ENCODE measurements at places on chromosomes 6 and 20. TPM values are rescaled to one million over a fixed set of nuclear protein-coding genes. Genes with fewer than 3 reads are reported as not detected.

GRCh38 chr20:6886065-6886729 lies 118.7 kb downstream of the BMP2 start:
- no peak overlapping the region for H3K4me3 ChIP-seq
- no peak for DNase-seq
- H3K36me3 ChIP-seq, result no peaks in the 10 kb centered on the region
- H3K27ac ChIP-seq, result no peak overlapping the region
- no peaks in the 10 kb centered on the region for H3K27me3 ChIP-seq

DNA sequence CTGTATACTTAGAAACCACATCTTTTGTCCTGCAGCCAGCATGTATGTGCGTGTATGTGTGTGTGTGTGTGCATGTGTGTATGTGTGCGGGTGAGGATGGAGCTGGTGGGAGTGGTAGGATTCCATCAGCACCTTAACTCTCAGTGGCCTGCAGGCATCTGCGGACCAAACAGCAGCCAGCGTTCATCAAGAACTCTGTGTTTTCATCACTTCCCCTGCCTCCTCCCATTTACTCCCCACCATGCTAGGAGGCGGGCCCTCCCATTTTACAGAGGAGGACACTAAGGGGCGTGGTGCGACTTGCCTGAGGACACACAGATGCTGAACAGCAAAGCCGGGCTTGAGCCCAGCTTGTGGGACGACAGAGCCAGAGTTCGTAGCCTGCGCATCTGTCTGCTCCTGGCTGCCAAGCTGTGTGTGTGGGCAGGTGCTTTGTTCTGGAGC lies 8.9 kb downstream of the VSTM2L start:
- DNase-seq, result peak; percentile 91
- H3K4me3 ChIP-seq, result no peak overlapping the region
- H3K36me3 ChIP-seq, result no peaks in the 10 kb centered on the region
- peak overlapping the region; percentile 52 for H3K27ac ChIP-seq

- H3K36me3 ChIP-seq, result no peaks in the 10 kb centered on the region
- peaks cover 6% of the 10 kb centered on the region for H3K4me1 ChIP-seq
- no peak overlapping the region for H3K27ac ChIP-seq
- H3K27me3 ChIP-seq, result no peaks in the 10 kb centered on the region
Observed at GRCh38 chr6:5300206-5300764, 39.0 kb downstream of the FARS2 start.

DNA sequence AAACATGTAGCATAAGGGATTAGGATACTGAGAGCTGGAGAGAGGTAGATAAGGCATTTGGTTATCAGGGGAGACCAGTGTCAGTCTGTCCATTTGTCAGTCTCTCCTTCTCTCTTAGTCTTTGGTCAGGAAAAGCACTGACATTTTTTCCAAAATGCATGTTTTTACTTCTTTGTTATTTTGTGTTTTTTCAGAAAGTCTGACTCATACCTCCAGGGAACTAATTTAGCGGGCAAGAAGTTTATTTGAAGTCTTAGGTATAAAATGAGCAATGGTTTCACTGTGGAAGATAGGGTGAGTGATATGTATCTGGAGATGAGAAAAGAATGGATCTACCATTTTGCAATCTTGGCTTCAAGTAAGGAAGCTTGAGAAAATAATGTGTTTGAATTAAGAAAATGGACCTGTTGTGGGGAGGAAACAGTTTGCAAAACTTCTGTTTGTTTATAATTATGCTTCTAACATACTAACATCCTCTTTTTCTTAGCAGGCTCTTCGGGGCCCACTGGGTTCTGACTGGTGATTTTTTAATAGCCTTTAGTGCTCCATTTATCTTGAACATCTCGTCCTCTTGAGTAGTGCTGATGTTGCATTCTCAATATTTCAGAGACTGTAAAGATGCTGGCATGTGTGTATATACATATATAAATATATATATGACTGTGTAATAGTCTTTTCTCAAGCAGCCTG lies 66.9 kb upstream of the FABP7 start:
- no peaks in the 10 kb centered on the region for H3K27me3 ChIP-seq
- peaks cover 7% of the 10 kb centered on the region for H3K4me1 ChIP-seq
- H3K4me3 ChIP-seq, result no peak overlapping the region
- no peak for DNase-seq

GRCh38 chr20:34622821-34623451 lies 54.0 kb downstream of the PIGU start:
- H3K27me3 ChIP-seq, result no peaks in the 10 kb centered on the region
- H3K4me1 ChIP-seq, result no peaks in the 10 kb centered on the region
- H3K36me3 ChIP-seq, result peaks cover 4% of the 10 kb centered on the region
- H3K27ac ChIP-seq, result no peak overlapping the region
- DNase-seq, result no peak
- H3K4me3 ChIP-seq, result no peak overlapping the region

DNA sequence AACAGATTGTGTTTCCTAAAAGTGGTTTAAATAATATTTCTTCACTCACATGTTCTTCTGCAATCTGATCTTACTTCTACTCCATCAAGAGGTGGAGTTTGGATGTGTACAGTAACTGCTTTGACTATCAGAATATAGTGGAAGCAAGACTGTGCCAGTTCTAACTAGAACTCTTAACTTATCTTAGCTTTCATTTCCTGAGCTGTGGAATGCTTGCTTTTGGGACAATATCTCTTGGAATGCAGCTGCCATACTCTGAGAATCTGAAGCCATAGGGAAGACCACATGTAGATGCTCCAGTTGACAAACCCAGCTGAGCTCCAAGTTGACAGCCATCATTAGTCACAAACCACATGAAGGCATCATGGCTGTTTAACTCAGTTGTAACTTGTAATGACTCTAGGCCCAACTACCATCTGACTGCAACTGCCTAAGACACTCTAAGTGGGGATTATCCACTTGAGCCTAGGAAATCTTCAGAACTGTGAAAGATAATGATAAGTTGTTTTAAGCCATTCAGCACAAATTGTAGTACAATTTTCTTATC lies 40.8 kb upstream of the MAN1A1 start:
- no peak for DNase-seq
- H3K4me1 ChIP-seq, result no peaks in the 10 kb centered on the region
- H3K36me3 ChIP-seq, result no peaks in the 10 kb centered on the region
- peaks cover 8% of the 10 kb centered on the region for H3K27me3 ChIP-seq
- no peak overlapping the region for H3K4me3 ChIP-seq
- no peak overlapping the region for H3K27ac ChIP-seq

GRCh38 chr6:134517868-134518267 lies 200.0 kb upstream of the SGK1 start:
- H3K4me3 ChIP-seq, result peak overlapping the region; percentile 27
- peak; percentile 91 for DNase-seq
- H3K27me3 ChIP-seq, result no peaks in the 10 kb centered on the region
- no peaks in the 10 kb centered on the region for H3K36me3 ChIP-seq

DNA sequence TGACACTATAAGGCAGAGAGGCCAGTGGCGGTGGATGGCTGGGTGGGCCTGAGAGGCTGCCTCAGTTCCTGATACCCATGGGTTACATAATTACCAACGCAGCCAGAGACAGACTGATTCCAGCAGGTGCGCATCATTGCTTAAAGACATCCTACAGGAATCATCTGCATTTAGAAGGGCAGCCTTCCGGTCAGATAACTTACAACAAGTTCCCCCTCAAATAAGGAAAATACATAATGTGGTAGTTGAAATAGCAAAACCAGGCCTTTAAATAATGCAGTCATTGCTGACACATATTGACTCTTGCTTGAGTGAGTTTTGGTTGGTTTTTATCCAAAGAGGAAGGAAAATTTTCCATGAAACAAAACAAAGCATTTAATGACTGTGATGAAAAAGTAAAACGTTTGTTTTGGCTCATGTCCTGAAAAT lies 81.9 kb downstream of the SIM1 start:
- H3K36me3 ChIP-seq, result no peaks in the 10 kb centered on the region
- no peaks in the 10 kb centered on the region for H3K27me3 ChIP-seq
- DNase-seq, result no peak

DNA sequence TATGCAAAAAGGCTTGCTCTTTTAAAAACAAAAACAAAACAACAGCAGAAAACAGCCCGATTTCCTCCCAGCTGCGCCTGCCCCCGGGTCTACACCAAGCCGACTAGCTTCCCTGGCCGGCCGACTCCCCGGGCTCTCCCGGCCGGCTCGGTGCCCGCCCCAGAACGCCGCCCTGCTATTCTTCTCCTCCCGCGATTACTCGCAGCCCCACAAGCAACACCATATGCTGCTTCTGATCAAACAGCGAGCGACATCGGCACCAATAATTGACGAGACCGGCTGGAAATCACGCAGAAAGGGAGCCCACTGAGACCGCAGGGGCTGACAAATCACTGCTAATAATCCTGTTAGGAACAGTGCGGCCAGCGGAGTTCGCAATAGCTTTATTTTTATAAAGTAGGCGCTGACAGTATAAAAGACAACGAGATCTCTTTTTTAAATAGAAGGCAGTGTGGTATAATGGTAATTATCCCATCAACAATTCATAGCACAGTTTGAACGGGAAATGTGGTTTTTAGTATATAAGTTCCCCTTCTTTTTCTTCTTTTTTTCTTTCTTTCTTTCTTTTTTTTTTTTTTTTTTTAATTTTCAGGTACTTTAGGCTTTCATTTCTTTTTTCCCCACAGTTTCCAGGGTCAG lies 3.3 kb downstream of the SIM1 start:
- H3K4me1 ChIP-seq, result peaks cover 4% of the 10 kb centered on the region
- DNase-seq, result peak; percentile 59
- no peak overlapping the region for H3K27ac ChIP-seq
- H3K36me3 ChIP-seq, result no peaks in the 10 kb centered on the region

GRCh38 chr20:17612992-17613327 lies 43.1 kb downstream of the DSTN start:
- H3K27ac ChIP-seq, result peak overlapping the region; percentile 47
- no peak for DNase-seq
- peaks cover 10% of the 10 kb centered on the region for H3K36me3 ChIP-seq
- peaks cover 11% of the 10 kb centered on the region for H3K4me1 ChIP-seq

DNA sequence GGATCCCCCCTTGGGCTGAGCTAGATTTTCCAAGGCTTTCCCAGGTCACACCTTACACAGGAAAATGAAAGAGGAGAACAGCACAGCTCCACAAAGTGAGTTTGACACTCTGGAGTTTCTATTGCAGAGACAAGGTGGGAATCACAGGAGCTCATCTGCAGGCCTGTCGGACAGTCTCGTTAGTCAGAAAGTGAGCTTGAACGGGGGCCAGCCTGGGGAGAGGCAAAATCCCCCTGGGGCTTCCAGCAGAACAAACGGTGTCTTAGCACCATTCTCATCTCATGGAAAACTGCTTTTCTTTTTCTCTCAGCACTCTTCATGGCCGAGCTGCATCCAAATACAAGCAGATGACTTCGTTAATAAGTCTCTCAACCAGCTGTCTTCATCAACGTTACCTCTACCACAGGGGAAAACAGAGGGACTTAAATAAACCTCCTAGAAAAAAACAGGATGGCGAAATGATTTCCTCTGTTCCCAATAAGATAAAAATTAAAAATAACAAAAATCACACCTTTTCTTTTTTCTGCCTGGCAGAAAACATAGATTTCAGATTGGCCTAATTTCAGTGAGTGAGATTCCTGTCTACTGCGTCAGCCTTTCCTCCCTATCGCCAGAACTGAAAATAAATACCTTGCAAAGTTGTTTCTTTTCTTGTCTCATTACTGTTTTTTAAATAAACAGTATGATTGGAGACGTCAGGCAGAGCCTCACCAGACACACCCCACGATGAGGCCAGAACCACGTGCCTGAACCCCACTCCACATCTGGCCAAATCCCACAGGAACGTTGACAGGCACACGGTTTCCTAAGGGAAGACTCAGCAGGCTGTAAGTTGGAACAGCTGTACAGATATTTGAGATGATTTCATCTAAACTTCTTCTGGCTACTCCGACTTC lies 219.0 kb downstream of the TTLL2 start:
- H3K36me3 ChIP-seq, result no peaks in the 10 kb centered on the region
- no peaks in the 10 kb centered on the region for H3K27me3 ChIP-seq
- H3K27ac ChIP-seq, result no peak overlapping the region
- no peaks in the 10 kb centered on the region for H3K4me1 ChIP-seq
- DNase-seq, result no peak

GRCh38 chr6:26514984-26515383 lies 14.9 kb downstream of the BTN1A1 start:
- no peaks in the 10 kb centered on the region for H3K27me3 ChIP-seq
- H3K4me1 ChIP-seq, result peaks cover 2% of the 10 kb centered on the region
- no peak overlapping the region for H3K27ac ChIP-seq
- H3K4me3 ChIP-seq, result no peak overlapping the region
- H3K36me3 ChIP-seq, result no peaks in the 10 kb centered on the region

DNA sequence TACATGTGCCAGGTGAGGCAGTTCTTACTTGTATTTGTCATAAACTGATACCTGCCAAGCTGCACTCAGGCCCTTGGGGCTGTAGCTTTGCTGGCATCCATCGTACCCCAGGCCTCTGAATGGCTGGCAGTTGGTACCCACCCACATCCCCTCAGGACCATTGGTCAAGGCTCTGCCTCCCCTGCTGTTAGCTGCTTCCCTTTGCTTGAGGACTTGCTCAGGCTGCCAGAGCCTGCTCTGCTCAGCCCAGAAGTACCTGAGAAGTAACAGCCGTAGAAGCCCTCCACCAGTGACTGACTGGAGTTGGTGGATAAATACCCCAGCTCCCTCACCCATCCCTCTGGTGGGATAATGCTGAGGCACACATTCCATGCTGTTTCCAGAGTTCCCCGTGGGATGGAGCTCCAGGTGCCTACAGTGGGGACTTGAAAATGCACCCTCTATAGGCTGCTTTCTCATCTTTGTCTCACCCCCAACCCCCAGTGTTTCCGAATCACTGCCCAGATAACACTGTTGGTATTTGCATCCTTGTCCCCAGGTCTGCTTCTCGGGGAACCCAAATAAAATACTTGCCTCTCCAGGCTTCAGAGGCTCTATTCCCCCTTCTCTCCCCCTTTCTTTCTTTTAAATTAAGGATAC lies 7.3 kb downstream of the EBF4 start:
- no peaks in the 10 kb centered on the region for H3K36me3 ChIP-seq
- peaks cover 13% of the 10 kb centered on the region for H3K4me1 ChIP-seq
- no peak overlapping the region for H3K27ac ChIP-seq
- DNase-seq, result no peak

DNA sequence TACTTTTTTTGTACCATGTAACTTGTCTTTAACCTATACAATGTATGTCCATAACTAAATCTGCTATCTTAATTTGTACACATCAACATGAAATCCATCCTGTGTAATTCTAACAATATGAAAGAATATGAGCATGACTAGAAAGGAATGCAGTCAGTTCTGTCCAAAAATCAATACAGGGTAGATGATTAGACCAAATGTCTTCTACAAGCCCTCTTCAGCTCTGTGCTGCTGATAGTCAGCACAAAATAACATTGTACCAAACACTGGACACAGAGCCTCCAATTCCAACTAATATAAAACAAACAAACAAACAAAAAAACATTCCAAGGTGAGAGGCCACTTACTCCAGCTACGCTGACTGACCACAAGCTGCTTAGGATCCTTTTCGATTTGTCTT lies 301.4 kb upstream of the IRAK1BP1 start:
- H3K27ac ChIP-seq, result no peak overlapping the region
- no peaks in the 10 kb centered on the region for H3K36me3 ChIP-seq
- H3K4me1 ChIP-seq, result no peaks in the 10 kb centered on the region
- no peak overlapping the region for H3K4me3 ChIP-seq
- DNase-seq, result no peak

Gene BRPF3
- 39.3 TPM for total RNA-seq

Gene C20orf202
- total RNA-seq, result not detected

Gene CLDN20
- not detected for total RNA-seq

Gene DEFB118
- not detected for total RNA-seq

Gene SLC32A1
- not detected for total RNA-seq

Data from A673 (cell line).